Naive thymus-derived CD4-positive, alpha-beta T cell (primary cell): ENCODE measurements at places on chromosomes 6 and 20. TPM values are rescaled to one million over a fixed set of nuclear protein-coding genes. Genes with fewer than 3 reads are reported as not detected.

The CDH4 gene
- 0.43 TPM for total RNA-seq

The SPATA25 gene
- total RNA-seq = 3.9 TPM

The DZANK1 gene
- 2.9 TPM for total RNA-seq

The HCRTR2 gene
- total RNA-seq = not detected in 2 replicates

The GMPR gene
- 0.93 TPM for total RNA-seq

The PRDM1 gene
- total RNA-seq = 2.0 TPM

DNA sequence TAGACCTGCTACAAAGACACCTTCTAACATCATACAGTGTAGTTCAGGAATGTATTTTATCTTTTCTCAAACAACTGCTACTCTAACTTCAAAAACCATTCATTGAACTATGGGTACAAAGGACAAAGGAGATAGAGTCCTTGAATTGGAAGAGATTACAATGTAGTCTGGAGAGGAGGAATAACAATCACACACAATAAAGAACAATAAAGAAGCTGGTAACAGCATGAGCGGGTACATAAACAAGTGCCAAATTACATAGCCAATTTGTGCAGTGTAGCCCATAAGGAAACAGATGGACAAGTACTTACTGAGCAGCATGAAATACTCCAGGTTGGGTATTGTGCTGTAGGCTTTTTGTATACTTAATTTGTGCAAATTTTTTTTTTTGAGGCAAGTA lies 44.3 kb downstream of the OSTM1 start:
- no peak for DNase-seq

DNA sequence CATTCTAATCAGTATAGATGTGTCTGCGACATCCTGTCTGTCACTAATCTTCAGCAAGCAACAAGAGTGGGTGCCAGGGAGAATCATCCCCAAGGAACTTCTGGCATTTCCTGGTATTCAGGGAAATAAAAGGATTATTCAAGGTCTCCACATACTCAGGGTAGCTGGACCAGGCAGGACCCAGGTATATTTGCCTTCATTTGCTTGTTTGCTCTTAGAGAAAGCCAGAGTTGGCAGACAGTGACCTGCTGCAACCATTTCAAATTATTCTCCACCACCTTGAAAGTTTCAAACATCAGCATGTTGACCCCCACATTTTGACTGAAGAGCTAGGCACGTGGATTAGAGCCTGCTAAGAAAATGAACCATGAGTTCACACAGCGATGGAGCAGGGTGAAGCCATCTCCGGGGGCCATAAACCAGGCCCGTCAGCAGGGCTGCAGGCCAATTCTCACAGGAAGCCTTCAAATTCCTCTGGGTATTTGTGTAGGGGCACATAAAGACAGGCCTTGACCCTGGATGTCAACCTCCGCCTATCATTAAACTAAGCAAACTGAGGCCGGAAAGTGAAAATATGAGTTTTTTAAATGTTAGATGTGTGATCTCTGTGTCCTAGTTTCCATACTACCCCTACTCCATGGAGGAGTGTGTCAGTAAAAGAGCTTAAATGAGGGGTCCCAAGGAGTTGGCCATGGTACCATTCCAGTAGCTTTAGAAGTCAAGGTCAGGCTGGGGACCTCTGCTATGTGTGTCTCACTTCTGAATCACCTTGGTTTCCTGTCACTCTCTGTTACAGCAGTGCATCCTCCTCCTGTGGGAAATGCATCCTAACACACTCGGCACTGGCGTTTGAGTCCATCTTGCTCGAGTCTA lies 32.9 kb downstream of the TRAM2 start:
- no peak for DNase-seq

GRCh38 chr6:12311106-12311505 lies 20.9 kb downstream of the EDN1 start:
- DNase-seq = no peak

- DNase-seq = peak; percentile 35
Measured at GRCh38 chr6:2209226-2209809, 36.1 kb downstream of the GMDS start.

DNA sequence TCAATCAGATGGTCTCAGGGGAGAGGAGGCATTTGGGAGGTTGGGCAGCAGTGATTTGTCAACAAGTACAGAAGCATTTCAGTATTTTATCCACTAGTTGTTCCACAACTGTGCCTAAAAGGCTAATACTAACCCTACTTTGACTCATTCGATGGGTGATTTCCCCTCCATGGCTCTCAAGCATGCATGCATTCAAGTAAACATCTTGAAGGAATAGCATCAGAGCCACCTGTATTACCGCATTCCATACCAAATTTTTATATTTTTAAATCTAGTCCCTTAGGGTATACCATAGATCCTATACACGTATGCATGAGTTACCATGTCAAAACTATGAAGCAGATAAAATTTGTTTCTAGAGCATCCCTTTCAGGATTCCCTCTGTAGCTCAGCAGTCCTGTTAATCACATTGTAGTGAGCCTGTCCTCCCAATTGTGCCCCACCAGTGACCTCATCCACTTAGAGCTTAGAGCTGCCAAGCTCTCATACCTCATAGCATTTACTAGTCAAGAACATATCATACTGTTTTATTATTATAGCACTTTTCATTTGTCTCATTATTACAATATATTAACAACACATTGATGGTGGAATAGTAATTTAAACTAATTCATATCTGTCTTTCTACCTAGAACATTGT lies 213.8 kb downstream of the LAMA2 start:
- no peak for DNase-seq

DNA sequence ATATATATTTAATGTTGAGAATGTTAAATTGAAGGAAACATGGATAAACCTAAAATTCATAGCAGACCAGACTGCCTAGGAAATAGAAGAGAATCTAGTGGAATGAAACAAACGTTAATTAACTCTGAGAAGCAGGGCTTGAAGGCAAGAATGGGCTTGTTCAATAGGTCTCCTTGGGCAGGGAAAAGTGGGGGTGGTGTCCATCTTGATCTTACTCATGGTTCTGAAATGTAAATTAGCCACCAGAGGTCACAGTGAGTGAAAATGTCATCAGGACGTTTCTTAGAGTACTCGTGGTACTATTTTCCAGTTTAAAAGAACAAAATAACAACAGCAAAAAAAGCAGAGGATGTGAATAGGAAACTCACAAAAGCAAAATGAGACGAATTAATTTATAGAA lies 66.8 kb upstream of the BTBD3 start:
- no peak for DNase-seq

DNA sequence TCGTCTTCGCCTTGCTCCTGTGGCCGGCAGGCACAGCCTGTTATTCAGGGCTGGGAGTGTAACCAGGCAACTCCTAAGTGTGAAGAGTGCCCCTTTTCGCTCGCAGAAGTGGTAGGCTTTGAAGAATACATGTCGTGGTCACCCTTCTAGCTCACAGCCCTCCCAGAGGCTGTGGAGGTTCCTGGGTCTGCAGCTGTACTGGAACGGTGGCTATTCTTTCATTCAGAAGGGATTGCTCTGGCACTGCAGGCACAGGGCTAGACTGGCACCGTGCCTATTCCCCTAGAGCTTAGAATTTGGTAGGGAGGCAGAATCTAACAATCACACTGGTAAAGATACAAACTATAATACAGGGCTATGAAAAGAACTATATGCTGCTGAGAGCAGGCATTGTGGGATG lies 1.1 kb upstream of the SRSF12 start:
- no peak for DNase-seq

- no peak for DNase-seq
Measured at GRCh38 chr20:39935901-39936300, 753.1 kb downstream of the MAFB start.

DNA sequence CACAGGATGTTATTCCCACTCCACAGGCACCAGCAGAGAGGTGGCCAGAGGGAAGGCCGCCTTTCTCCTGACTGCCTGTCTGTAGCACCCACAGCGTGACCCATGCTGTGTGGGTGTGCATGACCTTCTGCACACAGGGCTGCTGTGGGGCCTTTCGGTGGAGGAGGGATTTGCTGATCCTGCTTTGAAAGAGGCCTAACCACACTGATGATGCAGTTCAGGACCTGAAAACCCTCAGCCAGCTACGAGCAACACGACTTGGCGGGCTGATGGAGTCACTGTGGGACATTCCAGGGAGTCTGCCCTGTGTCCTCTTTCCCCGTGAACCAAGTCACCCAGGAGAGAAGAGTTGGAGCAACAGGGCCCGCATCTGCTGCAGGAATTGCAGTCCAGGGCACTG lies 49.1 kb downstream of the SYTL3 start:
- no peak for DNase-seq

- DNase-seq = no peak
Measured at GRCh38 chr6:586553-586952, 70.3 kb downstream of the HUS1B start.

- DNase-seq = peak; percentile 7
Measured at GRCh38 chr6:38997128-38997761, 51.3 kb upstream of the GLP1R start.

- no peak for DNase-seq
Measured at GRCh38 chr6:167501831-167502385, 177.0 kb downstream of the TTLL2 start.

- no peak for DNase-seq
Measured at GRCh38 chr20:23347791-23348190, 2.8 kb upstream of the NXT1 start.

DNA sequence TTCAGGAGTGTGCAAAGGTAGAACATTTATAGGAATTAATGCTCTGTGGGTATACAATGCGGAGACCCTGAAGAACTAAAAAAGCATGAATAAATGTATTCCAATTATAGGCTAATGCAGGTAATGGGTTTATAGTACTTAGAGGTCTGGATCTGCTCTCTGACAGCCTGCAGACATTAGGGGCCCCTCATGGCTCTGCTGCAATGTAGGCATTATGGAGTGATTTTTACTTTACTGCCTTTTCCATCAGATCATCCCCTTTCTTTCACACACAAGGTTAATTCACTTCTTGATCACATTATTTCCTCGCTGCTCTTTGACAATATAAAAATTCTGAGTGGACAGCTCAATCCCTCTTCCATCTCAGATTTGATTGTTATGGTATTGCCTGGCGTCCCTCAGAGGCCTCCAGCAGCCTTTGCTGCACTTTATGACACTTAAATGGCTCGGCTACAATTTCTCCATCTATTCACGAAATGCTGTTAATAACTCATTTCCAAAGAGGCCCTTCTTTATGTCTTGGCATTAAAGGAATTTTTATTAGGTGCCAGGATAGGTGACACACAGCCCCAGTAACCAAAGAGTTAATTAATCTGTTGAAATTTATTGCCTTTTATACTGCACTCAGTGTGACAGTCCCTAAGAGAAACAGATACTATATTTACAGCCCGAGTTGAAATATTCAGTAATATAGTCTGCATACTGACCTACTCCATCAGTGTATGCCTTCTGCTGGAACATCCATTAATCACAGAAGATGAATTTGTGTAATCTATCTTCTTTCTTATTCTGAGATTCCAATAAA lies 33.4 kb upstream of the SLC35B3 start:
- no peak for DNase-seq

DNA sequence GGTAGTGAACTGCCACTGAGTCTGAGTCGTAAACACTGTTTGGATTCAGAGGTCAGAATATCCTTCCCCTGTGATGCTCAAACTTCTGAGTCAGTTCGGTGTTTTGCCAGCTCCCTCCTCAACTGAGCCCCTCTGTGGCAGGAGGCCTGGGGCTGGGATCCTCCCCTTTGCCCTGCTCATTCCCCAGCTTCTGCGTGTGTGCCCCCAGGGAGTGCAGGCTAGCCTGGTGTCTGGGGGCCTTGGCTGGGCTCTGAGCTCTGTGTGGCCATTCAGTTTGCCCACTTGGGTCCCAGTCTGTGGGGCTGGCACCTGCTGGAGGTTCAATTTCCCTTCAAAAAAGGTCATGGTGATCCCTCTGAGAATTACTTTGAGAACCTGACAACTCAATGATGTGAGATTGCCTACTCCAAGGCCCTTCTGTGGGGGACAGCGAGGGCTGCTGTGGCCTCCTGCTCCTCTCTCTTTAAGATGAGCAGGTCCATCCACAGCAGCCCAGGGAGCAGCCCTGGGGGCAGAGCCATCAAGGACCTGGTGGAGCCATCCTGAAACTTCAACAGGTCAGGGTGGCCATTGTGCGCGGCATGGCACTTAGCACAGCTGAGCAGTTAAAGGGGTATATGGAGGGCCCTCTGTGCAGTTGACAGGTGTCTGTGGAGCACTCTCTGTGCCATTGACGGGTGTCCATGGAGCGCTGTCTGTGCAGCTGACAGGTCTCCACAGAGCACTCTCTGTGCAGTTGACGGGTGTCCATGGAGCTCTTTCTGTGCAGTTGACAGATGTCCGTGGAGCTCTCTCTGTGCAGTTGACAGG lies 147.2 kb downstream of the SYCP2 start:
- no peak for DNase-seq

- DNase-seq = no peak
Measured at GRCh38 chr6:27066802-27067201, 180.7 kb upstream of the PRSS16 start.

DNA sequence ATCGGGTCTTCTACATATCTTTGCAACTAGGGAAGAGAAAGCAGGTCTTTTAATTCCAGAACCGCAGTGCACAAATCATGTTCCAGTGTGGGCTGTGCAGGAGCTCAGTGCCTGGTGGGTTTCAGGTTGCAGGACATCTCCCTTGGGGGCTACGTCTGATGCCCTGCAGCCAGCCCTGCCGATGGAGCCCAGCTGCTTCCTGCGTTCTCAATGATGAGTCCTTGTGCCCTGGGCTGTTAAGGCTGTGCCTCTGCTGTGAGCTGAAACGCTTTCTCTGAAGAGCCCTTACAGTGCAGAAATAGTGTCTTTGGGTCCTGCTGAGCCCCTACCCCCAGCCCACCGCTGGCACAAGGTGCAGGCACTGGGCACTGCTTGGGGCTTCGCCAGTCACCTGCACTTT lies 192.9 kb downstream of the SYNDIG1 start:
- no peak for DNase-seq
